ENCODE measurements at places on chromosomes 2 and 18.
A peak's percentile ranks its signal among the peaks of the same experiment; 100 is the strongest.

DNA sequence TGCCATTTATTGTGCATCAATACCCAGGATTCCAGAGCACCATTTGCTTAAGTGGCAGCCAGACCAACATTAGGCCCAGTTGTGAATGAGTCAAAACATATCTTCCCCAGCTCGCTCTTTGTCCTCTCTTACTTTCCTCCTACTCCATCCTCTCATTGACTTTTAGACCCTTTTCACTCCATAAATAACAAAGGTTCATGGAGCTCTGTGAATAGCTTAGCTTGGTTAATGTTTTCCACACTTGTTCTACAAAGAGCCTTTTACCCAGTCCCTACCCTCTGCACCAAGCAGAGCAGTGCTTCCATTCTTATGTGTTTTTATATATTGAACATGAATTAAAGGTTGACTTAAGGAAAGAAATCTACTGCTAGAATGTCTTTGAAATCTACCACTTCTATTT lies 625.8 kb upstream of the FANCL start:
- ATAC-seq: no peak

DNA sequence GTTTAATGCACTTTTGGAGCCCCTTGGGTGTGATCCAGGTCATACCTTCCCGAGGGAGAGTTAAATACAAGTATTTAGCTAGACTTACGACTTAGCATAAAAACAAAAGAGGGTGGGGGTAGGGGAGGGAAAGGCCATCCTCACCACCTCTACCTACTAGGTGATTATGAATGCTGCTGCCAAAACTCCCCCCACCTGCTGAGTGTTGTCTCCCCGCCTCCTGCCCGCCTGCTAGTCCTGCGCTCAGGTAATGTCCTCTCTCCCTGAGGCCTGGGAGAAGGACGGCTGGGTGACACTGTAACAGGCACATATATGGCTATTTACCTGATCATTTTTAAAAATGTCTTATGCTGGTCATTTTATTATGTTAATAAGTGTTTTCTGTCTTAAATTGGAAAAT lies 3.0 kb upstream of the NCKAP5 start:
- no peak for ATAC-seq

DNA sequence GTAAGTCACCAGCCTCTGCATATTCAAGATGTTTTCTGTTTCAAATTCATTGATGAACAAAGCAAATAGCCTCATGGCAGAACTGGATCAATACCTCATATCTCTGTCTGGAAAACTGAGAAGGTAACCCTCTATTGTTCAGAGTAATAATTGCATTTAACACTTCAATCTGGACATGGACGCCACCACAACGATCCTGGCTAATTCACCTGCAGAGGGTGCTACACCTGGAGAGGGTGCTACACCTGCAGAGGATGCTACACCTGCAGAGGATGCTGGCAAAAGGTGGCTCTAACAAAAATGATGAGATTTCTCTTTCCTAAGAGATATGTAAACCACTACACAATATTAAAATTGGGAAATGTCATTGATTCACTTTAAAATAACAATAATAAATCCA lies 183.1 kb upstream of the HNRNPA3 start:
- ATAC-seq: no peak

DNA sequence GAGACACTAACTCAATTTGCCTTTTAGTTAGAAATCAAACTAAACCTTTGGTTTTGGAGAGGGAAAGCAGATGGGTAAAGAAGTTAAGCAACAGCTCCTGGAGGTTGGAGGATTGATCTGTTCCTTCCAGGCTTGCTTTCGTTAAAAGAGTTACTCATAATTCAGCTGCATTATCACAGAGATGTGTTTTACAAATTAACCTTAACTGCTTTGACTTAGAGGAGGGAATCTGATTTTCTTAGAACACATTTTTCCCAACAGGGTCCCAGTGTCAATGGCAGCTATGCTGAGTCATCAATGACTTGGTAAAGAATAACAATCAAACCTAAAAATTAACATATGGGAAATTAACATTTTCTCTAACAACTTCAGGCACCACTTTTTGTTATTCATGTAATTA lies 113.4 kb downstream of the COPS8 start:
- ATAC-seq: peak; percentile 3

- ATAC-seq: no peak
These were observed 504.2 kb downstream of the ARHGAP15 start for GRCh38 chr2:143633419-143633818.

- ATAC-seq: peak; percentile 98
These were observed 156.4 kb downstream of the DSEL start for GRCh38 chr18:67359873-67360838.

DNA sequence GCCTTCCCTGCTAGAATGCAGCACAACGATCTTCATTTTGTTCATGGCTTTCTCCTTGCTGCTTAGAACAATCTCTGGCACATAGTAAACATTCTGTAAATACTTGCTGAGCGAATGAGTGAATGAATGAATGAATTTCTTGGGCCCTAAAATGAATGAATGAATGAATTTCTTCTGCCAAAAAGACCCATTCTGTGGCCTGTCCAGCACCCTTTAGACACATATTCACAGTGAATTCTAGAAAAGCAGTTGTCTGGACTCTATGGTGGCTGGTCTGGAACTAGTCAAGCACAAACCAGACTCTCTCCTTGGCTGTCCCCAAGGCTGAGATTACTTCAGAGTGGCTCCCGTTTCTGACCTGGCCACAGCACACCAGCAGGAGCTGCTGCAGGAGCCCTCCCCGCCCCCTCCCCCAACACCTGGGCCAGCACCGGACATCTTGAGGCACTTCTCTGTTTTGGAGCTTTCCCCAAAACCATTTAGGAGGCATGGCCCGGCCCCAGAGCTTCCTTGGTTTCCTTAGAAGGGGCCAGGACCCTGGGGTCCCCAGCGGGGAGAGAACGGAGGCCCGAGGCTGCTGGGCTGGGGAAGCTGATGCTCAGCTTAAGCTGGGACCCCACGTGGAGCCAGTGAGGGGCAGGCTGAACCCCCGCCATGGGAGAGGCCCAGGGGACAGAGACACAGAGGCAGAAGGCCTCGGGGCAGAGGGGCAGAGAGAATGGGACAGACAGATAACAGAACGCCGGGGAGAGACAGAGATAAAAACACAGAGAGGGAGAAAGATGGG lies 159.0 kb downstream of the ZFP36L2 start:
- no peak for ATAC-seq

- ATAC-seq: peak; percentile 72
These were observed 50.8 kb upstream of the UGP2 start for GRCh38 chr2:63790906-63791305.

DNA sequence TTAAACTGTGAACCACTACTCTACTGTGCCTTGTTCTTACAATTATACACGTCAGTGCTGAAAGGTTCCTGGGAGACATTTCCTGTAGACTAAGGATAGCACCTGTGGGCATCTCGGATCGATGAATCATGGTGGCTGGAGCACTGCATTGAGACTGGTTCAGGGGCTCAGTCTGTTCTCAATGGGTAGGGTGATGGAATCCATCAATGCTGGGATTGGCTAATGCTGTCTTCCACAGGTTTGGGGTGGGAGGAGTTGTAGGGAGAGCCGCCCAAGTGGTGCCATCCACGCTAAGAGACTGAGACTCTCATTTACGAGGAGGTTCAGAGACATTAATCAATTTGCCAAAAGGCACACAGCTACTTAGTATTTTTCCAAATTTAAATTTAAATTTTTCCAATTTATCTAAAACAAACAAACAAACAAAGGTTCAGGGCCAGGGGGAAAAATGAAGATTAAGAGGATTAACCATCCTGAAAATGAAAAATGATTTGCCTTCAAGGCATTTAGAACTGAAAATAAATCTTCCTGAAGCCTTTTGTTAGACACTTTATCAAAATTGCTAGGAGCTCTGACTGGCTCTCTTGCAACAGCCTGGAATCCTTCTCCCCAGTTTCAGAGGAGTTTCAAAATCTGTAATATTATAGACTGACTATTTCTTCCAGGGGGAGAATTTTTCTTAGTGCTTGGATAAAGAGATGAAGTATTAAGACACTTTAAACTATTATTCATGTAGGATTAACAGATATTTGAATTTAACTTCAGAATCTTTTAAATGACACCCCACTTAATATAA lies 359.2 kb downstream of the TGIF1 start:
- no peak for ATAC-seq

- peak; percentile 34 for ATAC-seq
These were observed 219.9 kb downstream of the SETBP1 start for GRCh38 chr18:44900627-44901026.

DNA sequence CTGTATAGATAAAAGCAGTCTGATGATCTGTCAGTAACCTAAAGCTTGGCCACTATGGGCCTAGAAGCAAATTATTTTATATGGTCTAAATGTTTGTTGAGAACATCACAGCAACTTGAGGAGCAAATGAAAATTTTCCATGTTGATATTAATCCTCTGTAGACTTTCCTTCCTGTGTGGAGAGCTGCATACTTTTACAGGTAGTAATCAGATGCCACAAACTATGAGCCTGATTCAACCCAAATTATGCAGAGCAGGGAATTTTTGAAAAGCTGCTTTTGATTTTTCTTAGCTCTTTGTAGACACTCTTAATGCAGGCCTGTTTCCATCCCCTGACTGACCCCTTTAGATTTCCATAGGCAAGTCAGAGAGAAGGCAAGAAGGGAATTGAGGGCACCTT lies 17.3 kb downstream of the PAX3 start:
- no peak for ATAC-seq

DNA sequence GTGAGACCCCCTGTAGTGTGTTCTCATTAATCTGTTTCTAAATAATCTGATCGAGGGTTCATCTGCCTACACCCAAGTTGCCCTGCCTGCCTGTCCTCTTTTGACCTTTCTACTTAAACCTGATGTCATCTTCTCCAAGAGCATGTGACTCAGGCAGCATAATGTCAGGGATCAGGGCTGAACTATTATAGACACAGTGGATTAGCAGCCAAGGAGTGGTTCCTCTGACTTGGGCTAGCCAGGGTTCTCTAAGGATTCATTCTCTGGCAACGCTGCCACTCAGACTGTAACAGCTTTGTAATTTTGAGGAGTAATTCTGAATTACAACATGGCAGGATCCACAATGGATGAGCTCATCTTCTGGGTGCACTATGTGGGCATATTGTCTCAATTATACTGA lies 124.0 kb downstream of the MDH1 start:
- ATAC-seq: no peak

DNA sequence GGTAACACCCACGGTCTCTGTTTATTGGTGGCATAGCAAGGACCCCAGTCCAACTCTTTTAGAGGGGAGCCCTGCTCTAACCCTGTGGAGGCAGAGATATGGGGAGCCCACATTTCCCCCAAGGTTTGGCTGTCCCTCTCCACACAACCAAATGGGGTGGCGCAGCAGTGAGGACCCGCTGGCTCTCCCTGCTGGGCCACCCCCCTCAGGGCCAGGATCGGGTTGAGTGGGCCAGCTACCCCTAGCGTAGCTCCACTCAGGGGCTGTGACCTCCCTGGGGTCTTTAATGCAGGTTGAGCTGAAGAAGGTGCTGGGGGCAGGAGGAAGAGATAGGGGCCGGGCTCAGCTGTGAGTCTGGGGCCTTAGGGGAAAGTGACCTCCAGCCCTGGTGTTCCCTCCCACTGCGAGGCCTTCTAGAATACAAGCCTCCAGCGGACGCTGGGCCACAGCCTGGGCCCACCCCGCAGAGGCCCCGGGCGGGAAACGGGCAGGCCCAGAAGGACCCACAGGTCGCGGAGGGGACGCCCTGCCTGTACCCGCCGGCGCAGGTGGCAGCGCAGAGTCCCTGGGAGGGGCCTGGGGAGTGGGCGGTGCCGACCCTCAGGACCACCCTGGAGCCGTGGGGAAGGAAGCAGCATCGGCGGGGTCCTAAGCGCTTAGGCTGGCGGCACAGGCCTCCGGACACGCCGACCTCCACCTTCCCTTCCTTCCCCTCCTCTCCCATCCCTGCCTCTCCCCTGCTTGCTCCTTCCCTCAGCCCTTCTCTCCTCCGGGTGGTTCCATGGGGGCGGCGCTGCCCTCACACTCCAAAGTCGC lies 9.6 kb downstream of the CROCC2 start:
- ATAC-seq: peak; percentile 36

GRCh38 chr18:49127471-49128190 lies 176.9 kb upstream of the SMAD7 start:
- ATAC-seq: no peak

All from motor neuron (in vitro differentiated cells).